ENCODE measurements at places on chromosomes 2 and 18.

- no peak for DNase-seq
These were observed 156.1 kb downstream of the MYO1B start for GRCh38 chr2:191401287-191401686.

DNA sequence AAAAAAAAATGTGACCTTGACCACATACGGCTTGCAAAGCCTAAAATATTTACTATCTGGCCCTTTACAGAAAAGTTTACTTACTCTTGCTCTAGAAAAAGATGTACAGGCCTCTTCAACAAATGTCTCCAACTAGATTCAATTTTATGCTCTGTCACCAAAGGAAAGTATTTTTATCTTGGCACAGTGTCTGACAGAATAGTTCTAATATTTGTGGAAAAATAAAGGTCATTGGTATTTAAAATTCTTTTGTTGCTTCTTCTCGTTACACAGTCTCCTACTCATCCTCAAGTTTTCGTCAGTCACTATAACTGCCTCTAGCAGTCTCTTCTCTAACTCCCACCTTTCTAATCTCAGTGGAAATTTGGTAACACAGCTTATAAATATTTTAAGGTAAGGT lies 1.4 kb downstream of the RBKS start:
- no peak for DNase-seq

GRCh38 chr2:68744366-68744912 lies 9.8 kb downstream of the ARHGAP25 start:
- DNase-seq: no peak

- no peak for DNase-seq
These were observed 150.5 kb upstream of the THUMPD2 start for GRCh38 chr2:39929531-39929930.

DNA sequence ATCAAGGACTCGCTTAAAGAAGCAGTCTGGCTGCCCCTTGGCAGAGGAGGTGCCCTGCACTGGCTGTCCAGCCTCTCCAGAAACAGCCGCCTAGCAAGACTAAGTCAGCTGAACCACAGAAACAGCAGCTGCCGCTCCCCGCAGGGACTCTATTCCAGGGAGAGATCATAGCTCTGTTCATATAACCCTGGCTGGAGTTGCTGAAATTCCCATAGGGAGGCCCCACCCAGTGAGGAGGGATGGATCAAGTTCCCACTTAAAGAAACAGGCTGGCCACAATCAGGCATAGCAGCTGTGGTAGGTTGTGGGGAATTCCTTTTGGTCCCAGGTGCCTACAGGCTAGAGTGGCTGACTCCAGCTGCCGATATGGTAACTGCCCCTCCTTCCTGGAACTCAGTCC lies 74.2 kb upstream of the MC4R start:
- DNase-seq: no peak

DNA sequence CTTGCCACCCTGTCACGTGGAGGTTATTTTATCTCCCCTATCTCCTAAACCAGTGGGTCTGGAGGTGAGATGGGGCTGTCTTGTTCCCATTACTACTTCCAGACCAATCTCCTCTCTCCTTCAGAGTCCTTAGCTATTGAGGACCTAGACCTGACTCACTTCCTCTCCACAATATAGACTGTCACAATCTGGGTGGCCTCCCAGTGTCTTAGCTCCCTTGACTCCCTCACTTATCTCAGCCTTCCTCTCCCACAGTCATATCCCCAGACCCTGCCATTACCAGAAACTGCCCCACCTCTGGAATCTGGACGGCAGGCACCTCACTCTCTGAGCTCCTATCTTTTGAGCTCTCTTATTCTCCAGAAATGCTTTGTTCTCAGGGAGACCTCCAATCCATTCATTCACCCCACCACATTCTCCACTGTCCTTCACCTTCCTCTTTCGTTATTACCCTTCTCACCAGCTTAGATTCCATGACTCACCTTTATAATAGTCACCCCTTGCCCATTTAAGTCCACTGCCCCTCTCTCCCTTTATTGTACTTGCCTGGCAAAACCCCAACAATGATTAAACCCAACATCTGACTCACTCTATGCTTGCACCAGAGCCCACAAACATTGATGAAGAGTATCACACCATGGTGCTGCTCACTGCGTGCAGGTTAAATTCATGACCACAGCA lies 23.3 kb upstream of the SIX3 start:
- DNase-seq: no peak

DNA sequence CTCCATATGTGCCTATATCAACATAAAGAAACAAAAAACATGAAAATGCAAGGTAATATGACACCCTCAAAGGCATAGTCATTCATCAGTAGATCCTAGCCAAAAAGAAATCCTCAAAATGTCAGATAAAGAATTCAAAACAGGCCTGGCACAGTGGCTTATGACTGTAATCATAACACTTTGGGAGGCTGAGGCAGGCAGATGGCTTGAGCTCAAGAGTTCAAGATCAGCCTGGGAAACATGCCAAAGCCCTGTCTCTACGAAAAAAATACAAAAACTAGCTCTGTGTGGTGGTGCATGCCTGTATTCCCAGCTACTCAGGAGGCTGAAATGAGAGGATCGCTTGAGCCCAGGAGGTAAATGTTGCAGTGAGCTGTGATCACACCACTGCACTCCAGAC lies 284.6 kb upstream of the KLHL29 start:
- DNase-seq: no peak

DNA sequence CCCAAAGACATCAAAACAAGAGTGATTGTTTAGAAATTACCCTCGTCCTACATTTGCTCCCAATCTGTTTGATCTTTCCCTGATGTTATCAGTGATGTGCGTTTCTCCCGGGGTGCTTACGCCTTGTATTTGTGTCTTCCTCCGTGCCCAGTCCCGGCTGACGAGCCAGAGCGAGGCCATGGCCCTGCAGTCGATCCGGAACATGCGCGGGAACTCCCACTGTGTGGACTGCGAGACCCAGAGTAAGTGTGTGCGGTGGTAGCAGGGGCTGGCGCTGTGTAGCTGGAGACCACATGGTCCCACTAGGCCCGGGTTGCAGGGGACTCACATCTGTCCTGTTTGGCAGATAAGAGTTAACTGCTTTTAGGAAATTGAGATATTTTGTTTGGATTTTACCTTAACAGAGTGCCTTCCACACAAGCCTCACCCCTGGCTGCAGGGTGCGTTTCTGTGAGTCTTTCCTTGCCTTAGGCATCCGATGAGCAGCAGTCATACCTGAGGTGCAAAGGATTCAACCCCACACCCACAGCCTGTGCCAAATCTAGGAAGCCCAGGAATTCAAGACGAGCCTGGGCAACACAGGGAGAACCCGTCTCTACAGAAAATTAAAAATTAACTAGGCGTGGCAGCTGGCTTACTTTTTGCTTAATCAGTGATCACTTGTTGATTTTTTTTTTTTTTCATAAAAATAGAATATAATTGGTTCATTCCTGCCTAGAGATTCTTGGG lies 127.4 kb downstream of the GBX2 start:
- no peak for DNase-seq

DNA sequence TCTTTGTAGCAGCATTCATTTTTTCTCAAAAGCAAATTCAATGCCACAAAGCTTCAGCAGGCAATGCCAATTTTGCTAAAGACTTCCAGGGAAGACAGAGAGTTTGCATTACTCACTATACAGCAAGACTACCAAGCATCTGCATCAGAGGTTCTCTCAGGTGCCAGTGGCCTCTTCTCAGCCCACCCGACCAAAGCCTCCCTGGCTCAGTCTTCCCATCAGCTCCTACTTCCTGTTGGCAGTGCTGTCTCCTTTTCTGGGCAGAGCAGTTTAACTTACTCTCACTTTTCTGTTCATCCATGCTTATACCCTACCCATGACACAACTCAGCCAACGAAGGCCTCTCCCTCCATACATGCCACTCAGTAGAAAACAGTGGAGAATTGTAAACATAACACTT lies 157.1 kb downstream of the TRABD2A start:
- DNase-seq: no peak

GRCh38 chr2:180334514-180334913 lies 327.4 kb upstream of the CWC22 start:
- DNase-seq: no peak

- no peak for DNase-seq
These were observed 10.1 kb upstream of the ROCK2 start for GRCh38 chr2:11354363-11355154.

DNA sequence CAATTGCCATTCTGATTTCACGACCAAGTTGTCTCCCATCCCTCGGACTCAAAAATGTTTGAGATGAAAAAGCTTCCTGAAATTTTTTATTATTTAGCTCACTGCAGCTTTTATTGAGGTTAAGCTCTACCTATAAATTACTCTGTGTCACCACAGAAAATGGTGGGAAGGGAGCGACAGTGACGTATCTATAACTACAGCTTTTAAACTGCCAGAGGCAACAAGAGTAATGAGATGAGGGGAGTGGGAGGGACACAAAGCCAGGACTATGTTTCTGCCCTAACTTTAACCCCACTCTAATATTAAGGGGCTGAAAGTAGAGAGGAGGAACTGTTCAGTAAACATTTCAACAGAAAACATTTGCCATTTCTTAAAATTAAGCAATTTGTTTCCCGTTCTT lies 37.4 kb downstream of the SMAD2 start:
- no peak for DNase-seq

GRCh38 chr2:126797622-126798275 lies 100.9 kb upstream of the TEX51 start:
- no peak for DNase-seq

DNA sequence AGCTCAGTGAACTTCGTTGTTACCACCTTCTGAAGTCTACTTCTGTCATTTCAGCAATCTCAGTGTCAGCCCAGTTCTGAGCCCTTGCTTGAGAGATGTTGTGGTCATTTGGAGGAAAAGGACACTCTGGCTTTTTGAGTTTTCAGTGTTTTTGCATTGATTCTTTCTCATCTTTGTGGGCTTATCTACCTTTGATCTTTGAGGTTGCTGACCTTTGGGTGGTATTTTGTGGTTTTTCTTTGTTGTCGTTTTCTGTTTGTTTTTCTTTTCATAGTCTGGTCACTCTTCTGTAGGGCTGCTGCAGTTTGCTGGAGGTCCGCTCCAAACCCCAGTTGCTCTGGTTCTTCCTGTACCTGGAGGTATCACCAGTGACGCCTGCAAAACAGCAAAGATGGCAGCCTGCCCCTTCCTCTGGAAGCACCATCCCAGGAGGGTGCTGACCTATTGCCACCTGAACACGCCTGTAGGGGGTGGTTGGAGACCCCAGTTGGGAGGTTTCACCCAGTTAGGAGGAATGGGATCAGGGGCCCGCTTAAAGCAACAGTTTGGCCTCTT lies 74.7 kb downstream of the EPC2 start:
- no peak for DNase-seq

DNA sequence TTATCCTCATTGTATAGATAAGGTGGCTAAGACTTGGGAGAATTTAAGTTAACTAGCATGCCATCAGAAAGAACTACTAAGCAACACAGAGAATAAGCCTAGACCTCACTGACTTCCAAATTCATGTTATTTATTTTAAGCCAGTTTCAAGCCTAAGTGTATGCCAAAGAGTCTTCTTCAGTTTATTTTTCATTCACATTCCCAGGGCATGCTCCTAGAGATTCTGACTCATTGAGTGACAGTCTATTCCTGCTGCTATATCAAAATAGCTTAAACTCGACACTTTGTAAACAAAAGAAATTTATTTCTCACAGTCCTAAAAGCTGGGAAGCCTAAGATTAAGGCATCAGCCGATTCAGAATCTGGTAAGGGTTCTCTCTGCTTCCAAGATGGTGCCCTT lies 467.1 kb downstream of the MBD2 start:
- no peak for DNase-seq

- DNase-seq: peak; percentile 6
These were observed 3.8 kb downstream of the KCNE4 start for GRCh38 chr2:223055836-223056235.

- peak; percentile 24 for DNase-seq
These were observed at the start of gene CD207 for GRCh38 chr2:70835643-70836042. Gene CD207, minus strand, starts transcription at chr2:70835816. Its CDS starts 40 bp downstream, at chr2:70835776.

GRCh38 chr2:141362311-141362710 lies 768.5 kb downstream of the LRP1B start:
- no peak for DNase-seq
